ENCODE measurements at places on chromosomes 3 and 15. TPM values are rescaled to one million over a fixed set of nuclear protein-coding genes. Genes with fewer than 3 reads are reported as not detected.

Gene SLC25A26
- total RNA-seq, result 11.1 TPM

Gene KBTBD8
- 0.95 TPM for total RNA-seq

GRCh38 chr3:28949580-28949979 lies 331.3 kb upstream of the RBMS3 start:
- H3K27me3 ChIP-seq, result no peaks in the 10 kb centered on the region
- no peak for DNase-seq
- no peak overlapping the region for H3K4me3 ChIP-seq
- no peaks in the 10 kb centered on the region for H3K4me1 ChIP-seq
- no peaks in the 10 kb centered on the region for H3K36me3 ChIP-seq
- no peak overlapping the region for H3K27ac ChIP-seq

DNA sequence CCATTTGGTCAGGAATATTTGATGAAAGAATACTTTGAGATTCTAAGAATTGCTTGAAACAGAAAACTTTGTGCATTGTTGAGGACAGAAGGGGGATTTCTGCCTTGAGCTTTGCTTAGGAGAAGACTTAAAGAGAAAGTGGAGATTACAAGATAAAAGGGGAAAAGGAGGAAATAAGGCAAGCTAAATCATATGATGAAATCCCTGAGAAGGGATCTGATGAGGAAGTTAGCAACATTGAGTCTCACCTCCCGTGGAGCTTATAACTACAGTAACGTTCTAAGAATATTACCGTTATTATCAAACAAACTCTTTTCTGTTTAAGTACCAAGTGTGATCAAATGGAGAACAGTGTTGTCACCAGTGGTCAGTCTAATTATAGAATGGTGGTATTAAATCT lies 414.7 kb upstream of the NAALADL2 start:
- no peak overlapping the region for H3K27ac ChIP-seq
- H3K27me3 ChIP-seq, result no peaks in the 10 kb centered on the region
- H3K4me1 ChIP-seq, result peaks cover 3% of the 10 kb centered on the region

Gene WDR49
- 7.4 TPM for total RNA-seq

All from esophagus squamous epithelium (tissue), 5 donors.